Stimulated activated CD8-positive, alpha-beta memory T cell treated with anti-CD3 and anti-CD28 coated beads, Interleukin-7, amount 100 ng/mL, for 24 hours (primary cell): ENCODE measurements at places on chromosomes 4 and X.

- DNase-seq, result no peak
These were observed 70.0 kb upstream of the STS start for GRCh38 chrX:7077241-7078230.

- no peak for DNase-seq
These were observed 246.0 kb downstream of the EVC2 start for GRCh38 chr4:5462254-5462835.

DNA sequence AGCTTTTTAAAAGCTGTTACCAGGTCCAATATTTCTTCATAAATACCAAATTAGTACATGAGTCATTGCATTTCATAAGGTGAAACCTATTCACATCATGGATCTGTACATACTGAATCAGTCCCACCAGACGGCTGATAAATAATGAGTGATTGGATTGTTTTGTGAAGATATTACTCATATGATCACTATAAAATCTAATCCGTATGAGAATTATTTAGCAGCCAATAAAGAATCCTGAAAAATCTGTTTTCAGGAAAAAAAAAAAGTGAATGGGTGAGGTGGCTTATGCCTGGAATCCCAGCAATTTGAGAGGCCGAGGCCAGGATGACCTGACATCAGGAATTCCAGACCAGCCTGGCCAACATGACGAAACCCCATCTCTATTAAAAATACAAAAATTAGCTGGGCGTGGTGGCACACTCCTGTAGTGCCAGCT lies 438.1 kb downstream of the INPP4B start:
- DNase-seq, result no peak

- DNase-seq, result no peak
These were observed 52.3 kb downstream of the KIAA0232 start for GRCh38 chr4:6834867-6835266.

DNA sequence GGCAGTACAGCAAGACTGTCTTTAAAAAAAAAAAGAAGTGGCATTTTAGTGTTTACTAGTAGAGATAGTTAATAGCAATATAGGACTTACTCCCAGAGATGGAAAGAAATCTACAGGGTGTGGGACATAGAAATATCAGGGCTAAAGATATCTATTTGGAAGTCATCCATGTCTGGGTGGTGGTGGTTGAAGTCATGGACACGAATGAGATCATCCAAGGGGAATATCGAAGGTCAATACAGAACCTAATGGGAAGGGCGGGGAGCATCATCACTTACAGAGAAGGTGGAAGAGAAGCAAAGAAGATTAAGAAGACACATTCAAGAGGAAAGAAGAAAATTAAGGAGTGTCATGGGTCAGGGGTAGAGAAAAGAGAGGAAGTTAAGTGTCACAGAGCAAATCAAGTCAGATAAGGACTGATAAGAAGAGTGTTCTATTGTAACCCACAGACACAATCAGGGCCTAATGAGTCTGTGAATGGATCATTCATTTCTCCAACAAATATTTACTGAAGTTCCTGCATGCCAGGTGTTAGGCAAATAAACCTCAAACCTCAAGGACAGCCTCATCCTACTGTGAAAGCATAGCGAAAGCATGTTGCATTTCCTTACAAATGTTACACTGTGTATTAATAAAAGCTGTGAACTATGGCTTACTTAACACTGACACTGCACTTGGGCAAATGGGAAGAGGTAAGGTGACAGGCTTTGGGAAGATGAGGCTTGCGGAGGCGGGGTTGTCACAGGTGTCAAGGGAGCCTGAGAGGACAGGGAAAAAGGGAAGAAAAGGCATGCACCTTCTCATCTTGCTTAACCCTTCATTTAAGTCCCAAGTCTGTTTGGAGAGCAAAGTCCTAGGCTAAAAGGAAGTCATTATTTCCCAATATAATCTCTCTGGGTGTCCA lies 65.3 kb downstream of the ELOVL6 start:
- no peak for DNase-seq

DNA sequence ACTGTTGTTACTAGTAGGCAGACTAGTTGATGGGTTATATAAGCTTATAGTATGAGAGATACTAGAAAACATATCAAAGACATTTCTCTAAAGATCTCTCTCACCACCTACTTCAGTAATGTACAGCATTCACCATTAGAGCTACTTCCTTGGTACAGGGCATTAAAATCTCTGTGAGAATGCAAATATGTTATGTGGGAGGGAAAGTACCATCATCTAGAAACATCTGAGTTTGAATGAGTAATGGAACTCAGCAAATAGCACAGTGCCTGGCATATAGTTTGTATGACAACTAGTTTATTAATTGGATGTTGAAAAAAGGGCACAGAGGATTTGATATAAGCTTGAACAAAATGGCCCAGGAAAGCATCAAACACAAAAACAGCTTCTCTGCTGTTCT lies 211.1 kb downstream of the GLUD2 start:
- no peak for DNase-seq

DNA sequence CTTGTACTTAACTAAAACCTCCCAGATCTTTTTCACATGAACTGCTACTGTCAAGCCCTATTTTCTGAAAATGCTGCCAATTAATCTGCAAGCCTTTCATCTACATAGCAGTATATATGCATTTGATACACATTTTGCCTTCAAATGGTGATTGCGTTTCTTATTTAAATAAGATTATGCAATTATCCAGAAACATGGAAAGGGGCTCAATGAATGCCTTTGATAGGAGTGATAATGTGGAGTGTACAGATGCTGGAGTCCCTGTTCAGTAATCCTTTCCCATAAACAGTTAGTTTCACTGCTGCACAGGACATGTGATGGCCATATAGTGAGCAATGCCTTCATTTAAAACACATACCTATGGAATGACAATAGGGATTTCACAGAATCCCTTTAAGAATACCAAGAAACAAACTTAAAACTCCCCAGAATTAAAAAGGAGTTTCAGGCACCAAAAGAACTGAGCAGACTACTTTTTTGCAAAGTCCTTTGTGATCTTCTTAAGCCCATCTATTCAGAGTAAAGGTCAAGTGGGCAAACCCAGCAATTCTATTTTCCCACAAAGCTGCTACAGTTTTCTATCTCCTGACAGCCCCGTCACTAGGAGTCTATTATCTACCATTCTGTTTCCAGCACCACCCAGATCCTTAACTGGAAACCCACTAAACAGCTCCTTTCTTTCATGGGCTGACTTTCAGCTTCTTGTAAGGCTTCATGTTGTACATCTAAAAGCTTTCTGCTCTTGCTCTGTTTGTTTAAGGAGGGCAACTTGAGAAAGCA lies 120.3 kb downstream of the UNC5C start:
- no peak for DNase-seq

DNA sequence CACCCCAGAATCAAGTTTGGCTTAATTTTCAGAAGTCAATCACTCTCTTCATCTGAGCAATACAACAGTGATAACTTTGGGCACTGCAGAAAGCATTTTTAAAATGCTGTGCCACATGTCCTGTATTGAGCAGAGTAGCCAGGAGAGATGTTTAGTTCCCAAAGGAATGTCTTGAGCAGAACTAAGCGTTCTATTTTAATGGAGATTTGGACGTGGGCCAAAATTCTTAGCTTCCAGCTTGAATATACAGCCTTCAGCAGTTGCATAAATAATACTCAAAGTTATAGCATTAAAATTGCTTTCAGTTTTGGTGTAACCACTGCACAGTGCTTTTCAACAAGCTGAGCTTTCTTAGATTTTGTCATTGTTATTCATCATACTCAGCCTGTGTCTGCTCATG lies 679.2 kb downstream of the NLGN4X start:
- DNase-seq, result no peak

GRCh38 chrX:109760209-109760921 lies 27.3 kb upstream of the ACSL4 start:
- DNase-seq, result no peak

DNA sequence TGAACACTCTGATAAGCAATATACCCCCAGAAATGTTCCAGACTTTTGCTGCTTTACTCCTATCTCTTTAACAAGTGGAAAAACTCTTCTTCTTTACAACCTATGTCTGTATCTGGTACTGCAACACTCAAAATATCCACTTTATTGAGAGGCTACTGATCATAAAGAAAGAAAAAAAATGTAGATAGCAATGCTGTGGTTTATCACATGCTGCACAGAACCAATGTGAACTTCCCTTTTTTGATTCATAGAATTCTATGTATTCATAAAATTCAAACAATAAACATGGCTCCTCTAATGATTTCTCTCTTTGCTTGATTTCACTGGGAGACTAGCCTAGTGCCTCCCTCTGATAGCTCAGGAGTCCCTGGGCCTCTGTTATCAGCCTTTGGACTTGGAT lies 223.5 kb downstream of the ZNF674 start:
- no peak for DNase-seq

DNA sequence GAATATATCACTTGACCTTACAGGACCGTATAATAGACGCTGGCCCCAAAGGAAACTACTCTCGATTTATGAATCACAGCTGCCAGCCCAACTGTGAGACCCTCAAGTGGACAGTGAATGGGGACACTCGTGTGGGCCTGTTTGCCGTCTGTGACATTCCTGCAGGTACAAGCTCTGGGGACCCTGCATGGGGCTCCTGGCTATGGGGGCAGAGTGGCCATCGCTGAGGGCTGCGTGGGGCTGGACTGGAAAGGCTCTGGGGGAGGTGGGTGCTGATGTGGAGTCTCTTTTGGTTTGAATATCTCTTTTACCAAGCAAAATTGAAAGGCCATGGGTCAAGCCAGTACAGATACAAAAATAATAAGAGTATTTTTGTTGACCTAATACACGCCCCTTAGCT lies 33.9 kb downstream of the NELFA start:
- DNase-seq, result no peak

- DNase-seq, result no peak
These were observed 35.9 kb upstream of the PAPSS1 start for GRCh38 chr4:107755841-107756356.

DNA sequence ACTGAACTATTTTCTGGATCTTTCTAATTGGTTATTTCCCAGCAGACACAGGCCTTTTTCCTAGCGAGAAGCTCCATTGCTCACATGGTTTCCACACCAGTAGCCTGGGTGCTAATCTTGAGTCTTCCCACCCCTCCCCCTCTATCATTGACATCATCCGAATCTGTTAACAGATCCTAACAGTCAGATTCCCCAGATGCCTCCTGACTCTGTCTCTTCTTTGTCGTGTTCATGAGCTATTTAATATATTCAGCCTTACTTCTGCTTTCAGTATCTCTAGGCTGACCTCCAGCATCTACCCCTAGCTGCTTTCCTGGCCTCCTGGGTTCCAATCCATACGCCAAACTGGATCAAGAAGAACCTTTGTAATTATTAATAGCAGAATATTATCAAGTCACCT lies 85.0 kb downstream of the CLNK start:
- no peak for DNase-seq

GRCh38 chrX:72123471-72124185 lies 8.1 kb downstream of the RTL5 start:
- DNase-seq, result no peak

GRCh38 chr4:127071443-127071842 lies 561.3 kb upstream of the INTU start:
- no peak for DNase-seq

- DNase-seq, result no peak
These were observed 10.3 kb downstream of the HADH start for GRCh38 chr4:107999932-108000539.

- DNase-seq, result no peak
These were observed 66.4 kb upstream of the ATP6AP2 start for GRCh38 chrX:40514376-40514775.

- no peak for DNase-seq
These were observed 98.2 kb upstream of the PRKX start for GRCh38 chrX:3811331-3812311.

DNA sequence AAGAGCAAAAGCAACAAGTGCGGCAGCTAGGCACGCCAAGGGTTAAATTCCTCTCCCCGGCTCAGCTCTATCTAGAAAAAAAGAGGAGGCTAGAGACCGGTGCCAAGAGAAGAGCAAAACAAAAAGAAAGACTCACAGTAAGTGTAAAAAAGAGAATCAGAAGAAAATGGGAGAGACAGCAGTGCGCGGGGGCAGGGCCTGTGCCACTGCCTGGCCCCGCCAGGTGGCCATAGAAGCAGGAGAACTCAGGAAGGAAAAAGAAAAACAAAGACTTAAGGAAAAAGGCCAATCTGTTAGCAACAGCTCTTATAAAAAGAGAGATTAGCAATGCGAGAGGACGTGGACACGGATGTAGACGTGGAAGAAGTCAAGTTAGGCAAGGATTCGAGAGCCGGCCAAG lies 3.2 kb downstream of the ACOX3 start:
- DNase-seq, result no peak

DNA sequence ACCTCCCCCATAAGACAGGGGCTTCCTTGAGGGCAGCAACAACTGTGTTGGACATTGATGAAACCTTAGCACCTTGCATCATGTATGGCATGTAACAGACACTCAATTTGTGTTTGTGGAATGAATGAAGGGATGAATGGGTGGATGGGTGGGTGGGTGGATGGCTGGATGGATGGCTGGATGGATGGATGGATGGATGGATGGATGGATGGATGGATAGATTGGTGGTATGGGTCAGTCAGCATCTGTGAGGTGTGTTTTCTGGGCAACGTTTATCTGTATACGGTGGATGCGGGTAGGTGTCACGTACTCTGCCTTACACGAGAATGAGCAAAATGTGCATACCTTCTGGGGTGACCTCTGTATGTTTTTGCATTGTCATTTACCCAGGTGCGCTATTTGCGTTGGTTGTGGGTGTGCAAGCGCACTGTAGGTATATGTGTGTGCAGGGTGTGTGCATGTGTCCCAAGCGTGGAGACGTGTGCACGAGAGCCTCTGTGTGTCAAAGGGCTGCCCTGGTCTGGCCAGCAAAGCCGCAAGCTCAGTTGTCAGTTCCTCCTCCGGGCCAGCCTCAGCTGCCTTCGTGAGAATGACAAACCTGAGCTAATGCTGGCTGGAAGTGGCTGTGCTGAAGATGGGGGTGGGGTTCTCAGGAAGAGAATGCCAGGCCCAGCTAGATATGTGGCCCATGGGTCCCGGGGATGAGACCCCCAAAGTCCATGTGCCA lies 26.5 kb downstream of the ELF4 start:
- no peak for DNase-seq

DNA sequence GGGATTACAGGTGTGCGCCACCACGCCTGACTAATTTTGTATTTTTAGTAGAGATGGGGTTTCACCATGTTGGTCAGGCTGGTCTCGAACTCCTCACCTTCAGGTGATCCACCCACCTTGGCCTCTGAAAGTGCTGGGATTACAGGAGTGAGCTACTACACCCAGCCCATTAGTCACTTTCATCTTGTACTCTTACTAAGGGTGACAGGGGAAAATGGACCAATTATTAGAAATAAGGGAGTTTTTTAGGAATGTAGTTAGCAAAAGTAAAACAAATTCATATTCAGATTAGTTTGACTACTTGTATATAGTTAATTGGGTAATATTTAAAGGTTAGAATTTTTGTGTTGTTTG lies 26.1 kb downstream of the SMARCA5 start:
- no peak for DNase-seq

GRCh38 chrX:72312311-72312940 lies 6.7 kb upstream of the CITED1 start:
- DNase-seq, result no peak
